NCI-H345 (cell line): ENCODE measurements at places on chromosomes 5 and 9.
A peak's percentile ranks its signal among the peaks of the same experiment; 100 is the strongest.

DNA sequence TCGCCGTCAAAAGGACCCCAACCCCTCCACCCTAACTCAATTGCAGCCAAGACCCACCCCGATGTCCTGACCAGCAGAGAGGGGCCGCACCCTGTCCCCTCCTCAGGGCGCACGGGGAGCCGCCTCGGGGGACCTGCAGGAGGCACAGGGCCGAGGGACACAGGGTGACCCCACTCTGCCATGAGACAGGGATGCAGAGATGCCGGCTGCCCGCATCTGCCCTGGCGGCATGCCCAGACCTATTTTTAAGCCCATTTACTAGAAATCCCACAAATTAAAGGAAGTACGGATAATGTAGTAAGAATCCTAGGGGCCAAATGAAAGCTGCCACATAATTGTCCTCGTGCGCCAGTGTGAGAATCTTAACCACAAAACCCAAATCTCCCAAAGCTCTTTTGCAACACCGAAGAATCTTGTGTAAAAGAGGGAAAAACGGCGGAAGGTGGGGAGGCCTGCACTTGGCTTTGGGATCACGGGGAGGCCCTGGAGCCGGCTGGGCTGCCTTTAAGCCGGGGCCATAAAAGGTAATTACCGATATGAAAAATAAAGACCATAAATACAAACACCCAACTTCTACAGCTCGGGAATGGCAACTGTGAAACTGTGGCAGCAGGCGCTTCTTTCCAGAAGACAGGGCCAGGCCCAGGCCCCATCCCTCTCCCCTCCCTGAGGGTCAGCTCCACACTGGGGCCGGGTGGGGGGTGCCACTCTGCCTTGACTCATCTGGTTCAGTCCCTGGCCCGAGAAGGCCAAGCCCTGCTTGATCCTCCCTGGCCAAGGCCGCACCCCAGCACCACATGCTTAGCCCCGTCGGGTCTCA lies 35.0 kb downstream of the NACC2 start:
- DNase-seq = no peak

- no peak for DNase-seq
Observed at GRCh38 chr5:30749971-30750370, 443.5 kb upstream of the CDH6 start.

DNA sequence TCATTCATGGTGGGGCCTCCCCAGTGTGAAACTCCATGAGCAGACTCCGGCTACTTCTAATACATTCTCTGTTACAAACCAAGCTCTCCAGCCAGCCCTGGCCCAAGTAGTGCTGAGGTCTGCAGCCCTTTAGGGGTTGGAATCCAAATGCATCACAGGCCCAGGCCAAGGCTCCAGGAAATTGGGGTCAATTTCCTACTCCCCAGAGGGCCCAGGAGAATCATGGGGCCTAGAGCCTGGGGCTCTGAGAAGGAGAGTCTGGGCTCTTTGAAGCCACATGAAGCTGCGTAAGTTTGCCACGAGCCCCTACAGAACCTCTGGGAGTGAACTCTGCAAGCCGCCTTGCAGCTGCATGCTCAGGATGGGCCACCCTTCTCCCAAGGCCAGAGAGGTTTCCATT lies 206.4 kb downstream of the PAPPA start:
- no peak for DNase-seq

- DNase-seq = no peak
Observed at GRCh38 chr5:68224509-68225187, 9.1 kb downstream of the PIK3R1 start.

GRCh38 chr5:129672006-129672405 lies 75.9 kb upstream of the MINAR2 start:
- DNase-seq = no peak

DNA sequence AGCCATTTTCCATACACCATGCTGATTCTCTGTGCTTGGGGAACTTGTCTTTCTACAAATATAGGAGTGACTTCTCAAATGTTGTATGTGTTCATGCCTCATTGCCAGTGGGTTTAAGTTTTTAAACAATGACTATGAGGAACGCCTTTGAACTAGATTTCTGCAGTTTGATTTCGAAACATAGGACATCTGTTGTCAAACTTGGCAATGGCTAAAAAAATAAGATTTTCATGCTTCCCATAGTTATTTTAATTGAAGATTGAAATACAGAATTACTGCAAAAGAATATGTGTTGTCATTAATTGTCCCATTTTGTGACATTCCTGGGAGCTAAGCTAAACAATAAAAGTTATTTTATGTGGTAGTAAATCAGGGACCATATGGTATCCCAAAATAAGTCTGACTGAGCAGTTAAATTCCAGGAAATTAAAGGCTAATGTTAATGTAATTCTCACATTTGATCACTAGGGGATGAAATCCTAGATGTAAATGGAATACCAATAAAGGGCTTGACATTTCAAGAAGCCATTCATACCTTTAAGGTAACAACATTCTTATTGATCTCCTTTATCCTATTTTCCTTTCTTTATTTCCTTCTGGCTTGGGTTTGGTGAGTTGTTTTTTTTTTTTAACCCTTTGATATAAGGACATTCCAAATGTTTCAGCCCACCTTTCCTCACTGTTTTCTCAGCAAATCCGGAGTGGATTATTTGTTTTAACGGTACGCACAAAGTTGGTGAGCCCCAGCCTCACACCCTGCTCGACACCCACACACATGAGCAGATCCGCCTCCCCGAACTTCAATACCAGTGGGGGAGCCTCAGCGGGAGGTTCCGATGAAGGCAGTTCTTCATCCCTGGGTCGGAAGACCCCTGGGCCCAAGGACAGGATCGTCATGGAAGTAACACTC lies 116.7 kb downstream of the GOLPH3 start:
- no peak for DNase-seq

- no peak for DNase-seq
Observed at GRCh38 chr9:126521089-126521488, 92.6 kb upstream of the LMX1B start.

GRCh38 chr5:157130925-157131324 lies 11.7 kb downstream of the MED7 start:
- DNase-seq = peak; percentile 28

GRCh38 chr5:84863020-84863419 lies 478.3 kb upstream of the EDIL3 start:
- DNase-seq = no peak

DNA sequence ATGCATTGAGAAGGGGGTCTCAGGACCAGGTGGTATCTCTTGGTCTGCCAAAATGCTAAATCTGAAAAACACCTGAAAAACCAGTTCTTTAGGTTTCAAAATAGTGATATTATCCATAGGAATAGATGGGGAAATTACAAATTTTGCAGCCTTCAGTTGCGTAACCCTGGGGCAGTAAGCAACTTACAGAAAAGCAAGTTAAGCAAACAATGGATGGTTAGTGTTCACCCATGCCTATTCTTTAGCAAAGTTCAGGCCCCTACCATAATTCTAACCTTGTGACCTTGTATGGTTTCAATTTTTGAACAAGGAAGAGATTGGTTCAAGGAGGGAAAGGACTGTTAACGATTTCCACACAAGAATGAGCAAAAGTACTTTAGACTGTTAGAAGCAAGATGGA lies 24.5 kb downstream of the GLRX start:
- DNase-seq = no peak

DNA sequence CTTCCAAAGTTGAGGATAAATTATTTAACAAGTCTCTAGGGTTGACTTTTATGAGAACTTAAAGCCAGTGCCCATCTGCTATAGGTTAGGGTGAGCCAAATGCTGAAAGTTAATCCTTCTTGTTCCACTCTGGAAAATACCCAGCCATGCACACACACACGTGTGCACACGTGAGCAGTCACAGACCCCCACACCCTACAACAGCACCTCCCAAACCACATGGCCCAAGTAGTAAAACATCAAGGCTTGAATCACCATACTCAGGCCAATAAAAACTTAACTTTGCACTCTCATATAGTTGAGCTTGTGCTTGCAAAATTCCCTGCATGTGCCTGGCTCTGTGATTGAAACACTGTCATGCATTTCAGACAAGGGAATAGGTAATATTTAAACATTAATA lies 467.6 kb downstream of the ARHGEF28 start:
- no peak for DNase-seq

GRCh38 chr9:16413509-16414016 lies 456.9 kb downstream of the BNC2 start:
- DNase-seq = no peak

- no peak for DNase-seq
Observed at GRCh38 chr9:95225076-95225725, 92.3 kb downstream of the FANCC start.

DNA sequence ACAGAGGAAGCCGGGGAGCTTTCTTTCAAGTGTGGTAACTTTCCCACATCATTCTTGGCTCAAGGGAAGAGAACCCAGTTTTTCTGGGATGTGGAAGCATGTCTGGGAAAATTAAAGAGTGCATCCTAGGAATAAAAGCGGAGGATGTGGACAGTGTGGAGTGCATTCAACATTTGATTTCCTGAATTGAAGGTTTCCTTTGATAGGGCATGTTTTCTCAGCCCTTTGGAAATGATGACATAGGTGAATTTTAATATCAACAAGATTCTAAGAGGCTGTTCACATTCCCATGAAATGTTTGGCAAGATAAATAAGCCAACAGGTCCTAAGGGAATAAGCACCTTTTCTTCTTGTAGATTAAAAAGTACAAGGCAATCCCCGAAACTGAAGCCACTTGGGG lies 63.6 kb downstream of the ENTREP1 start:
- DNase-seq = no peak

GRCh38 chr5:157735991-157736390 lies 4.8 kb downstream of the THG1L start:
- no peak for DNase-seq

DNA sequence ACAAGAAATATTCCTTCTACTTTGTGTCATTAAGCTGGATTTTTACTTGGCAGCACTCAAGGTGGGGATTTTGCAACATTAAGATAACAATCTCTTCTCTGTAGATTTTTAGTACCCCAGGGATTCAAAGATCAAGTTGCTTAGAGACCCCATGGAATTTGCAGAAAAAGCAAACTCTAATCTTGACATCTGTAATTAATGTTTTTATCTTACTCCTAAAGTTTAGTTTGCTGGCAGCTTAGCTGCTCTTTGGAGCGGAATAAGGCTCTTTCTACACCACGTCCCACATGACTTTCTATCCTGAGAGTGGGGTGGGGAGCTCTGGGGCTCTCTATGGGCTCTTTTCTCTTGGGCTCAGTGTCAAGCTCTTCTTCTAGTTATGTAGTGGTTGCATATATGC lies 21.7 kb upstream of the SPDL1 start:
- DNase-seq = no peak

DNA sequence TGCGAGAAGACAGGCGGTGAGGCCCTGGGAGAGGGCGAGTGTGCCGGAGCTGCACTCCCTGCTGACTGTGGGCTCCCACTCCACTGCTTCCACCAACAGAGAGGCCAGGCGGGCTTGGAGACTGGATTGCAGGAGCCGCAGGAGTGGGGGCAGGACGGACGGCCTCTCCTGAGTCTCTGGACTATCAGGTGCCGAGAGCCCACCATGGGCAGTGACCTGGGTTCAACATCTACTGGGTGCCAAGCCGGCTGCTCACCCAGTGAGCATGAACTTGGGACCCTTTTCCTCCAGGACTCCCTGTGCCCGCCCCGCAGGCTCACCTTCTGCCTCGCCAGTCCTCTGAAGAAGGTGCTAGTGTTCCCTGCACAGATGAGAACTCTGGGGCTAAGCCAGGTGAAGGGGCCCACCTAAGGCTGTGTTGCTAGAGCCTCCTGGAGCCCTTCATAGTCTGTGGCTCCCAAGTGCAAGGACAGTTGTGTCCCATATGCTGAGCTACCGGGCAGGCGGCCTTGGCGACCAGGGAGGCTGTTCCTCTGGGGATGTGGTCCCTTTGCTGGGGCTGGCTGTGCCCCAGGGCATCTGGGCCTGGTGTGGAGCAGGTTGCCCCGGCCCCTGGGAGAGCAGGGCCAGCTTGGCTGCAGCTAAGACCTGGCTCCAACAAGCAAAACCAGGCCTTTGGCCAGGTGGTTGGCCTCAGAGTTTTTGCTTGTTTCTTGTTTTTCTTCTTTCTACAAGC lies 77.7 kb upstream of the PHYKPL start:
- no peak for DNase-seq

- DNase-seq = no peak
Observed at GRCh38 chr5:51347157-51347556, 36.1 kb upstream of the ISL1 start.

DNA sequence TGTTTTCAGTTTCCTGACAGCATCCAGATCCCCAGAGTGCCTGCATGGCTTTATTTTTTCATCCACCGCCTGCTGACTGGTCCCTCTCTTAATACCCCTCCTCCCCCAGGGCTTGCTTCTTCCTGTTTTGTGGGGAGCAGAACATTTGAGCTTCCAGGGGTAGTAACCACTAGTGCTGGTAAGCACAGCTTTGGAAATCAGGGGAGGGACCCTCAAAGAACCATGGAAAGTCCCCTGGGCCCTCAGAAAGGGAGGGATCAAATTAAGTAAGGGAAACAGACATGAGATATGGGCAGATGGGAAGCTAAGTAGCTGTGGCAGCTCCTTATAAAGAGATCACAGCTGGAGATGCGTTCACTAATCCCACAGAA lies 26.8 kb downstream of the GRIA1 start:
- no peak for DNase-seq

GRCh38 chr5:60519372-60519771 lies 180.6 kb downstream of the DEPDC1B start:
- no peak for DNase-seq

GRCh38 chr5:10524376-10525123 lies 39.3 kb upstream of the ANKRD33B start:
- no peak for DNase-seq

GRCh38 chr5:156552855-156553358 lies 225.9 kb downstream of the SGCD start:
- DNase-seq = no peak

DNA sequence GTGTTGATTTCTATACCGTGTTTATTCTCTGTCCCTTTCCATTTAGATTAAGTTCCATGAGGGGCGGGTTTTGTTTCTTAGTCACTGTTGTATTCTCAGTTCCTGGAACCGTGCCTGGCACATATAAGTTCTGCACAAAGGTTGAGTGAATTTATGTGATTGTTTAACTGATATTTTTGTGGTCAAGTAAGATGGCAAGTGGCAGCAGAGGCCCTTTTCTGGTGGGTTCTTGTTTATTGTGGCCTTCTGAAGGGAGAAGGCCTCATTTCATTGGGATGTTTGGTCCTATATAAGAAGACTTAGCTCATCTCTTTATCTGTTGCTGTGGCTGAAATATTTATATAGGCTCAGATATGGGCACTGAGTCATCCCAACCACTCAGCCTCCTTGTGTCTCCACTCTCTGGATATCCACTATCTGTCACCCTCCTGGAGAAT lies 262.5 kb downstream of the PSAT1 start:
- DNase-seq = no peak

GRCh38 chr9:106312906-106313305 lies 550.1 kb upstream of the ZNF462 start:
- no peak for DNase-seq
